Activated T-helper 2 cell treated with anti-CD3 and anti-CD28 coated beads, Interferon-gamma antibody, Interleukin-2, Interleukin-4, amounts not matched to agents 10 μg/mL and 5 μg/mL and 100 μg/mL, durations not matched to agents 14 hours and 24 hours and 36 hours (primary cell): ENCODE measurements at places on chromosomes 1 and 21. TPM values are rescaled to one million over a fixed set of nuclear protein-coding genes. Genes with fewer than 3 reads are reported as not detected.

DNA sequence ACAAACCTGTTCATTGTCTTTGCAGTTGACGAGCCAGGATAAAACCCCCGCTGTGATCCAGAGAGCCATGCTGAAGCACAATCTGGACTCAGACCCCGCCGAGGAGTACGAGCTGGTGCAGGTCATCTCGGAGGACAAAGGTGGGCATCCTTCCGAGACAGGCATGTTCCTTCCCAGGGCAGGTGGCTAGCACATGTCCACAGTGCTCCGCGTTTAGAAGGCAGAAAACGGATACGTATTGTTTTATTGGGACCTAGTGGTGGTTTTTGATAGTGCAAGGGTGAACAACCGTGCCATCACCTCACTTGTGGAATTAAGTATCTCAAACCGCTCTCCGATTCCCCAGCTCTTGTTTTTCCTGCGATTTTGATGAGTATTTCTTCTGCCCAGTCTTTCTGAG, 115.3 kb downstream of the COLGALT2 start:
- DNase-seq = no peak

DNA sequence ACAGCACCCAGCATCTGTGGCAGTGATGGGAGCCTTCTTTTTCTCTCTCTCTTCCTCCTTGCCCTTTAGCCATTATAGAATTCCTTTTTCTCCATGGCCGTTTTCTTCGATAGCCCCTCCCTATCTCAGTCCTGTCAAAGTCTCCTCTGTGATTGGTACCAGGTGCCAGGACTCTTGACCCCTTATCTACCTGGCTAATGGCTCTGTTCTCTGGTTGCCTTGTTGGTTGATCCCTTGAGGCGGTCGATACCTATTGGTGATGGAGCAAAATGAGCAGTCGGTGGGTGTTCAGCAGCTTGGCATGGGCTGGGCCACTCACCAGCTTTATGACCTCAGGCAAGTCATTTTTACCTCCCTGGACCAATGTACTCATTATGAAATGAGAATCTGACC, 2.0 kb downstream of the ATF3 start:
- DNase-seq = no peak

The LENEP gene
- 0.48 and 2.0 TPM in 2 replicates for total RNA-seq

- no peak for DNase-seq
Measured at GRCh38 chr1:35470977-35471613, 86.1 kb downstream of the KIAA0319L start.

GRCh38 chr21:36783612-36784374, 84.9 kb downstream of the SIM2 start:
- no peak for DNase-seq

The RPS6KA1 gene
- 190 and 199 TPM in 2 replicates for total RNA-seq

- no peak for DNase-seq
Measured at GRCh38 chr1:218424502-218424901, 79.4 kb downstream of the TGFB2 start.

- DNase-seq = no peak
Measured at GRCh38 chr1:216785737-216786136, 62.5 kb upstream of the ESRRG start.

- DNase-seq = no peak
Measured at GRCh38 chr1:237779356-237779755, 111.4 kb downstream of the ZP4 start.

- DNase-seq = no peak
Measured at GRCh38 chr1:183734543-183735036, 70.3 kb upstream of the RGL1 start.

GRCh38 chr1:54701996-54702395, 13.7 kb upstream of the TTC4 start:
- no peak for DNase-seq

The IL6R gene
- 1.6 and 2.2 TPM in 2 replicates for total RNA-seq

The P3R3URF gene
- total RNA-seq = not detected in 2 replicates

DNA sequence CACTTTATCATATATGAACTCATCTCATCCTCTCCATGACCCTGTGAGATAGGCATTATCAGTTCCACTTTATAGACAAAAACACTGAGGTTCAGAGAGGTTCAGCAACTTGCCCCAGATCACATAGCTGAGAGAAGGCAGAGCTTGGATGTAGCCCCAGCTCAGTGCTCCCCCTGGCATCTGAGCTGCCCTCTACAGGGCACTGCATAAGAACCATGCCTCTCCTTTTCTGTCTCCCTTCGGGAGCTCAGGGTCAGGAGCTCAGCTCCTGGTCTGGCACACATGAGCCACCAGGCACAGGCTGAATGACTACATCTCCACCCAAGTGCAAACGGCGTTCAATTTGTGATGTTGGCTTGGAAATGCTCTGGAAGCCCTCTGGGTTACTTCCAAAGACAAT, 16.9 kb downstream of the RAB7B start:
- no peak for DNase-seq

The HSD3B2 gene
- total RNA-seq = not detected in 2 replicates

DNA sequence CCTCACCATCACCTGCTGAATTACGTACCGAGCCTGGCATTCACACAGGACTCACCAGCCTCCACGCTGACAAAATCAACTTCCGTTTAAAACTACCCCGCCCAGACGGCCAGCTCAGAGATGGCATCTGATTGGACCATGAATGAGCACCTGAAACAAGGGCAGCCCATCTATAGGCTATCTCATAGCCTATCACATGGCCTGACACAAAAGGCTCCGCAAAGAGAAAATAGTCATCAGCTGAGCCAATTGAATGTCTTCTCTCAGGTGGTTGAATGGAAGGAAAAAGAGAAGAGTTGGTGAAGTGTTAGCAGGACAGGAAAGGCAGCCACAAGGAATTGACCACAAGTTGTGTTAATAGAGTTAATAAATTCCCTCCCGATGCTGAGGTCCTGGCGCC, 50.6 kb upstream of the ZC3H12A start:
- no peak for DNase-seq

The ENAH gene
- 0.11 and 0.14 TPM in 2 replicates for total RNA-seq

The GNAT2 gene
- total RNA-seq = 0.18 TPM in 1 of 2 replicates, not detected in the other

The USH2A gene
- not detected in 2 replicates for total RNA-seq

- DNase-seq = no peak
Measured at GRCh38 chr1:176055398-176055797, 151.7 kb downstream of the COP1 start.

- no peak for DNase-seq
Measured at GRCh38 chr21:25462517-25462971, 144.7 kb downstream of the MRPL39 start.

DNA sequence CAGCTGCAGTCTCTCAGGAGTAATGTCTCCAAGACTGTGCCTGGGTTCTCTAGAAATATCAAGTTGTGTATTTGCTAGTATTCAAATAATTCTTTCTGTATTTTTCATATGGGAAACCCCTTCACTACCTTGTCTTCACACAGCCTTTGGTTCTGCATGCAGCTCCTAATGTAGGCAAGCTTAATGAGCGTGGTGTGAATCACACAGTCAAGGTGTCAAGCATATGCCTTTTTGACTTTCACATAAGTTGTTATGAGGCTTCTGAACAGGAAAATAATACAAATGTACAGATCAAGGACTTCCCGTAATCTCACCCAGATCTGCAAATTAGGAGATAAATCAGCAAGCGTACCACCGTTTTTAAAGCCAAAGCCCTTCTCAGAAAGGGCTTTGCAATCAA, at the start of gene FCRL3:
TSS of gene FCRL3 (minus strand) at position 38 of the 400 bp plus-strand sequence. CDS start 280 bp downstream, outside the sequence.
- no peak for DNase-seq

DNA sequence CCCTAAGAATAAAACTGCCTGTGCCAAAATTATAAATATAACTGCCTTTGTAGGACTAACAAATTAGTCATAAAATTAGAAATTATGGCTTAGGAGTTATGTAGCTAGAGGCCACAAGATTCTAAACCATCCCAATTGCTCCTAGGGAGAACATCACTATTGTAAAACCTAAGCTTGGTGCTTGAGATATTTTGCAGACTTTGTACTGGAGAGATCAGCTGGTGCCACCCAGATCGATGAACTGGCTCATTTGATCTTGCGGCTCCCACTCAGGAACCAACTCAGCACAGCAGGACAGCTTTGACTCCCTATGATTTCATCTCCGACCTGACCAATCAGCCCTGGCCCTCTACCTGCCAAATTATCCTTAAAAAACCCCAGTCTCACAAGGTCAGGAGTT, 30.6 kb downstream of the HHAT start:
- no peak for DNase-seq

DNA sequence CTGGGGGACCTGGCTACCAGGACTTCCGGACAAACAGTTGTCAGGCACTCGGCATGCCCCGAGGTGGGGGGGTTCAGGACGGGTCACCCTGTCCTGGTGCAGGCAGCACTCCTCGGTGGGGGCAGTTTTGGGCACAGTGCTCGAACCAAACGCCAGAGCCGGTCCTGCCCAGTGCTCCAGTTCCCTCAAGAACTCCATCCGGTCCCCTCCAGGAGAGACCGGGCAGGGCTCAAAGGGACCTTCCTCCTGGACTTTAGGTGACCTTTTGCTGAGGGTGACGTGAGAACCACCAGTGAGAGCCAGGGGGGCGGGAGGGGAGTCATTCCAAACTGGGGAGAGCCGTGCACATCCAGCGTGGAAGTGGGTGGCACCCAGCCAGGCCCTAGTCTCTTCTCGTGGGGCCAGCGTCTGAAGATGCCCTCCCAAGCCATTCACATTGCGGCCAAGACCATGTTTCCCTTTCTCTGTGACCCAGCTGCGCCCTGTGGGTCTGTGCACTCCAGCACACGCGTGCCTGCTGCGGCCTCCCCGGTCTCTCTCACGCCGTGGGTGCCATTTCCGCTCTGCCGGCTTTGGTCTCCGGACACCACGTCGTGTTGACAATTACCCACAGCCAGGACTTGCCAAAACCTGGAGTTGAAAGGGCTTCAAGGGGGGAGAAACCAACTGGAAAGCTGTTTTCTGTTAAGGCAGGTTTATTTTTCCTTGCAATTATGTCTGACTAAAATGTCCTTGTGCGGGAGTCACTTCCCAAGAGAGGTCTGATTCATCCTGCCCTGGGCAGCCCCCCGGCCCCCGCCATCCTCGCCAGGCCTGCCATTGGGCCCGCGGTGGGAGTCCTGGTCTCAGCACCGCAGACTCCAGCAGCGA, 178.8 kb upstream of the ARHGEF16 start:
- DNase-seq = no peak

DNA sequence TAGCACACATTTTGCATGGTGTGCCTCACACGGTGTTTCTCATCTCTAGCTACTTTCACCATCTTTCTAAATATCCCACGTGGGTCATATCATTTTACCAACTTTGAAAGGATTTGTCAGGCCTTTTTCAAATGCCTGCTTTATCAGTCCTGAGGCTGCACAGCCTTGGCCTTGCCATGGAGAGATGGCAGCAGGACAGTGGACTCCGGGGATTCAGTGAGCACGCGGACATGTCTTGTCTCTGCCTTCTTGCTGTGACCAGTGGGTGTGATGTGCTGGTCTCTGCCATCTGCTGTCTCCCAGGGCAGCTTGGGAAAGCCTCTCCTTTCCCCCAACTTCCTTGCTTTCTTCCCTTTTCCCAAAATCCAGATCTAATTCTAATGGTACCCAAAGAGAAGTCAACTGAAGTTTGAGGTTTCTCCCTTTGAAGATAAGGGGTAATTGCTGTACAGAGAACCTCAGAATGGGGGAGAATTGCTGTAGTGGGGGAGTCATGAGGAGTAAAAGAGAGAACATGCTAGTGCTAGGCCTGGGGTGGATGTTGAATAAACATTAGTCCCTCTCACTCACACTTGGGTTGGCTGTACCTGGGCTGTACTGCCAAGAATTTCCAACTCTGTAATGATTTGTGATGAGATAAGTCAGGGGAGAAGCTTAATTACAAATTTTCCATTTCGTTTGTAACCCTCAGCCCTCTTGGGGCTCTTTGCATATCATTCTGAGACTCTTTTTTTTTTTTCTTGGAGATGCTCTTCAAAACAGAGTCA, 99.5 kb downstream of the GALNT2 start:
- no peak for DNase-seq

DNA sequence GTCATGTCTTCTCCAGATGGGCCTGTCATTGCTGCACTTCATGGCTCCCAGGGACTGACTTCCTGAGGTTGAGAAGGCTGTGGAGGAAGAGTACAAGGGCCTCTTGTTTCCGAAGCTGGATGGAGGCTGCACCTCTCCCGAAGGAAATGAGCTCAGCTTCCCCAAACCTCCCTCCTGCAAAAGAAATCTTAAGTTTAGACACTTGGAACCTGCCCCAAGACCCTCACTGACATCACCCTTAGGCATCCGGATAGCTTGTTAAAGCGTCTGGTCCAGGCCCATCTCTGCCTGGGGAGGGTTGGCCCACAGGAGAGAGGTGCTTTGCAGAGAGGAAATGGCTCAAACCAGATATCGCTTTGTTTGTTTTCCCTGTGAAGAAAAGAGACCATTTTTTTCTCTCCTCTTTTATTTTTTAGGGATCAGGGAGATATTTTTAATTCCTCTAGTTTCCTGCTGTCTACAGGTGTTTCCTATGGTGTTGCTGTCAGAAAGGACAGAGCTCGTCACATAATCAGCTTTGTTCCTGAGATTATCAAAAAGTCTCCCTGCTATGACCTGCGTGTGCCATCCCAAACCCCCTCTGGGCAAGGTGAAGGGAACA, 25.0 kb downstream of the RCSD1 start:
- DNase-seq = no peak

DNA sequence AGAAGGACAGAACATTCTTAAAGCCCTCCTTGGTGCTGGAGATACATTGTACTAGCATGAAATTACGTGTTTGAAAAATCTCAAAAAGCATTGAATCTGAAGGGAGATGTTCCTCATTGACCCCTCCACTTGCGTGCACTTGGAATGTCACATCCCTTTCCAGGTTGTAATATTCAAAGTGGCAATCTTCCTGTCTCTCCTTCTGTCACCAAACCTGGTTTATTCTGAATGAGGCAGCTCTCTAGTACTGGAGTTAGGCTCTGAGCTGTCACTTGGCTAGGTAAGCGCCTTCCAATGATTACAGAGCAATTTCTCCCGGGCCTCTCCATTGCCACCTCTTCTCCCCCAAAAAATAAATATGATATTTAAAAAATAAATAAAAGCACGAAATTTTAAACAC, 855 bp downstream of the DSCAM start:
- DNase-seq = no peak

DNA sequence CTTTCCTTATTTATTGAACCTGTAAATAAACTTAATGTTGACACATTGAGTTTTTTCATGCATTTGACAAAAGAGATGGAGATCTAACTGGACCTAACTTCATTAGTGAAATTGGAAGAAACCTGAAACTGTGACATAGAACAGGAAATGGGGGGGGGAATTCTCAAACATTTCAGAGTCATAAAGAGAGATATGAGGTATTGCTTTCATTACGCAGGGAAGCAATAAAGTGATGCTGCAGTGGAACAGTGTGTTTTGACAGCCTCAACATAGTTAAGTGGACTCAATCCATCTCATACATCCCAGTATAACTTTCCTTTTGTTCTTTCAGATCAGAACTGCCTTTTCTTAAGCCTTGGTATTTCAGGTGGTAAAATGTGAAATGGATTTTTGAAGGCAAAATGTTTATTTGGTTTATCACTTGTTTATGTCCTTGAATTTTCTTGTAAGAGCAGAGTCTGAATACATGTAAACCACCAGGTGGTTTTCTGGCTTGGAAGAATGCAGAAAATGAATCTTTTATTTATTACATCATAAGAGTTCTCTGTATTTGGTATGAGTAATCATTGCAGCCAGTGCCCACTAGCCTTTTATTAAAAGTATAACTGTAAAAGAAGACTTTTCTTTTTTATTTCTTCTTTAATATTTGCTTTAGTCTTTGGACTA, 132.5 kb downstream of the ZNF326 start:
- DNase-seq = no peak
